NCI-H146 (cell line): ENCODE measurements at places on chromosomes 12 and 14.

GRCh38 chr12:104668274-104668718 lies 211.5 kb downstream of the CHST11 start:
- no peak for DNase-seq

DNA sequence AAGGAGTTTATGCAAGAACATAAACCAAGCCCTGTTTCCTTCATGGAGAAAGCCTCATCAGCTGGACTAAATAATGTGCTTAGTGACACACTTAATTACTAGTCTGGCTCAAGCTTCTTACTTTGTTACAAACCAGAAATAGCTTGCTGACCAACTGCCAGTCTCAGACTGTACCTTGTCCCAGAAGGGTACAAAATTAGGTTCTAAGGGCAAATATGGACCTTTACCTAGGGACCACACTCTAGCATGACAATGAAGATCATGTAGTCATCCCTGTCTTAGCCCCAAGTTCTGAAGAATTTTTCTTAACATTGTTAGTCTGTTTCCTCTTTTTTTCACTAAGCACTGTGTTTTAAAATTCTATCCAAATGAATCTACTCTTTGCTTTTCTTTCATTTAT lies 2.2 kb downstream of the AMN1 start:
- no peak for DNase-seq

DNA sequence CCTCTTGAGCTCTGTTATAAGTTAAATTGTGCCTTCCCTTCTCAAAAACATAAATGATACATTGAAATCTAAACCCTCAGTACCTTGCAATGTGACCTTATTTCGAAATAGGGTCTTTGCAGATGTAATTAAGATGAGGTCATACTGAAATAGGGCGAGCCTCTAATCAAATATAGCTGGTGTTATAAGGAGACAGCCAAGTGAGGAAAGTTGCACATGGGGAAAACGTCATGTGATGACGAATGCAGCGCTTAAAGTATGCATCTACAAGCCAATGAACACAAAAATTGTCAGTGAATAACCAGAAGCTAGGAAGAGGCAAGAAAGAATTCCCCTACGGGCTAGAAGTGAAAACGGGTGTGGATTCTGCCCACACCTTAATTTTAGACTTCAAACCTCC lies 305.2 kb upstream of the FOXG1 start:
- DNase-seq = no peak

DNA sequence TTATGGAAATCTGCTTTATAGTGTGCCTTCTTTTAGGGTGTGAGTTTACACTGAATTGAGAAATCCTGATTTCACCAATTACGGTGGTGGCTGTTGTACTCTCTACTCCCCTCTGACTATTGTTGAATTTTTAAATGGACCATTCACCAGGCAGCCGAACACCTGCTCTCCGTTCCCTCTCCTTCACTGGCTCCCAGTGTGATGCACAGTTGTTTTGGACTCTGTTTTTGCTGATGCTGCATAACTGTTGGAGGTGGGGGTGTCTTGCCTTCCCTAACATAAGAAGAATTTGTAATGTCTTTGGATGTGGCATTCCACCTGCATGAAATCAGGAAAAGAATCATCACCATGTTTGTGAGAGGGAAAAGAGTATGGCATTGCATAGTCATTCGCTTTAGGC lies 341.2 kb downstream of the SNAPC1 start:
- no peak for DNase-seq

GRCh38 chr14:30134936-30135335 lies 207.3 kb upstream of the PRKD1 start:
- DNase-seq = peak; percentile 59

- peak; percentile 36 for DNase-seq
These were observed 491 bp downstream of the WDR20 start for GRCh38 chr14:102140027-102140749.

GRCh38 chr12:3515506-3515905 lies 24.5 kb downstream of the PRMT8 start:
- peak; percentile 13 for DNase-seq

- DNase-seq = no peak
These were observed 21.9 kb downstream of the OS9 start for GRCh38 chr12:57715786-57716185.

DNA sequence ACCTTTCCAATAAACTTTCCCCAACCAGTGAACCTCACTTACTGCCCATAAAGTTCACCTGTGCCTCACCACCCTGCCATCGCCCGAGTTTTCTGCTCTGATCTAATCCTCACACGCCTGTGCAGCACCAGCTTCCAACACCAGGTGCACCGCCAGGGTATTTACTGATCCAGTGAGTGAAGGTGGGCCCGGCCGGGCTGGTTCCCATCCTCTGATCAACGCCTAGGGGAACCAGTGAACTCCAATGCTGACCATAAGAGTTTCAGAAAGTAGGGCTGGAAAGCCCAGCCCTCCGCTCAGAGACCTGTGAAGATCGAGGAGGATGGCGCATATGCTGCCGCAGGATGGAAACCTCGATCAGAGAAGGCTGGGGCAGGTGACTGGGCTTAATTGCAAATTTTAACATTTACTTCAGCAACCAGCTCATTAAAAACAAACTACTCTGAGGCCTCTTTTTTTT lies 685 bp upstream of the MYL6B start:
- peak; percentile 86 for DNase-seq

GRCh38 chr12:43675048-43675904 lies 83.3 kb downstream of the PUS7L start:
- no peak for DNase-seq
